ENCODE measurements at places on chromosomes 12 and 14.
A peak's percentile ranks its signal among the peaks of the same experiment; 100 is the strongest.

DNA sequence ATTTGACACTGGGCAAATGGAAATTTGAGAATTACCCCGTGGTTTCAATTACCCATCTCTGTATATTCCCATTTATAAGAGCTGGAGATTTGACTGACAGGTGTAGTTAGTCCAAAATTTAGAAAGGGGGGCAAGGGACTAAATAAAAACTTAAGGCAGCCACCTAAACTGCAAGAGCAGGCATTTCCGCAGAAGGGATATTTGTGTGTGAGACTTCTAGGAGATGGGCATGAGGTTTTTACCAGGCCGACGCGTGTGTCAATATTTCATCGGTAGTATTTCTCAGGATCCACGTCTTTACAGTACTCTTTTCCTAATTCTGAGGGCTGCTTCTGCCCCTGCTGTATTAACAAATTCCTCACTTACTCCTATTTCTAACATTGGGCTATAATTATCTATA is 1.4 kb downstream of the FAR2 start:
- no peak for DNase-seq

DNA sequence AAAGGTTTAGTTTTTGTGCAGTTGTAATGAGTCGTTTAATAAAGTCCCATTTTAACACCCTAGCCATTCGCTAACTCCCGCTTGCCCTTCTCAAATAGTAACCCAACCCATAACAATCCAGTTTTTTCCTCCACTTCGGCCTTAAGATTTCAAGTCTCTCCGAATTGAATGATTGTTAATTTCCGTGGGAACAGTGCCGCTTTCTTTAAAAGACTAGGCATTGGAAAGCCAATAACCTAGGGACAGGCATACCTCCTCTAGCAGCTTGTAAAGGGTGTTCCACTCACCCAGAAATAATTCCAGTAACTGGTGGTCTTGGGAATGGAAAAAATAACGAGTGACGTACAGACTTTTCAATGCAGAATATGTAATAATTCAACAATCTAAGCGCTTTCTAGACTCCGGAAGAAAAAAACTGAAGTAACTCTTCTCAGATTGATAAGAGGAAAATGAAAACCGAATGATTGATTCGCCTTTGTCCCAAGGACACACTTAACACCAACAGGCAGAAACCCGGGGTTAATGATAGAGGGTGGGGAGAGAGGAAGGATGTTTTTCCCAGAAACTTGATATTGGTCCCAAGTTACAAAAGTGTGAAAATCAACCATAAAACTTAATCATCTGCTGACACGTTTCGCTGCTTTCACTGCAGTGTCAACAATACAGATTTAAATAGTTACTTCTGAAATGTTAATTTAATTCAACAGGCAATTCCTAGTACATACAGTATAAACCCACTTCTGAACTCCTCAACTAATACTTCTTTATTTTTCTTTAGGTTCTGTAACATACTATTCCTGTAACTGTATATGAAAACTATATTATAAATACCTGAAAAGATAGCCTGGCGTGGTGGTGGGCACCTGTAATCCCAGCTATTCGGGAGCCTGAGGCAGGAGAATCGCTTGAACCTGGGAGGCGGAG is 1.0 kb upstream of the SINHCAF start:
- DNase-seq, result peak; percentile 80

GRCh38 chr14:82621881-82622450 is 1088.3 kb upstream of the SEL1L start:
- DNase-seq, result no peak

GRCh38 chr12:76876696-76877229 is 2.1 kb downstream of the CSRP2 start:
- DNase-seq, result no peak

DNA sequence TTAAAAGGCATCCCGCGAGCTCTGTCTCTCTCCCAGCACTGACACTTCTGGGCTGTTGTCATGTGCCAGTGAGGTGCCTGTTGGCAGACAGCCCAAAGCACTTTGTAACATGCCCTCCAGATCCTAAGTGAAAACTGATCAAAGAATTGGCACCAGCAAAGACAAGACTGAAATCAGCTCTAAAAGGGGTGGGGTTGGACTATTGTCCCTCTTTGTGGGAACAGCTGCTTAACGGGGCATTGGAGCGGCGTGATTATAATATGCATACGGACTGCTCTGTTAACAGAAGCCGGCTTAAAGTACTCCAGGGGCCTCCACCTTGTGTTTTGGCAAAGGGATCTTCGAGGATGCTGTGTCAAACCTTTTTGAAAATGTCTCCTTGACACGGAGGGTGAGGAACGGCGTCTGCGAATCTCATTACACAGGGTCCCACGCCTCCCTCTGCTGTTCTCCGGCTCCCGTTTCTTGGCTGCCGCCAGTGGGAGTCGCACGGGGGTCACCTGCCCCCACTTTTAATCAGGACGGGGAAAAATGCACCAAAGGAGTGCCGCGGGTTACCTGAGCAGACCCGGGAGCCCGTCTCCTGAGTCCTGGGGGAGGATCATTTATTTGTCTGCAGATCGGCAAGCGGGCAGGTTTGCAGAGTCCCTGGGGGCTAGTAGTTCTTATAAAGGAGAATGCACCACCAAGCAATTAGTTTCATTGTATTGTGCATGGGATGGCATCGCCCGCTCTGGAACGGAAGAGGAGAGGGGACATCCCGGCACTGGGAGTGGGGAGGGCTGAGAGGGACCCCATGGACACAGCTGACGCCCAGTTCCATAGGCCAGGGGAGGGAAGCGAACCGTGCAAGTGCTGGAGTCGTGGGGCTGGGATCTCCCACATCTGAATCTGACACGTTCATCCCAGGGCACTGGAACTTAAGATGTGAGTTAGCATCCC is 44.3 kb downstream of the SPRING1 start:
- DNase-seq, result no peak

- no peak for DNase-seq
These were observed 12.5 kb downstream of the TAMALIN start for GRCh38 chr12:52019113-52019770.

DNA sequence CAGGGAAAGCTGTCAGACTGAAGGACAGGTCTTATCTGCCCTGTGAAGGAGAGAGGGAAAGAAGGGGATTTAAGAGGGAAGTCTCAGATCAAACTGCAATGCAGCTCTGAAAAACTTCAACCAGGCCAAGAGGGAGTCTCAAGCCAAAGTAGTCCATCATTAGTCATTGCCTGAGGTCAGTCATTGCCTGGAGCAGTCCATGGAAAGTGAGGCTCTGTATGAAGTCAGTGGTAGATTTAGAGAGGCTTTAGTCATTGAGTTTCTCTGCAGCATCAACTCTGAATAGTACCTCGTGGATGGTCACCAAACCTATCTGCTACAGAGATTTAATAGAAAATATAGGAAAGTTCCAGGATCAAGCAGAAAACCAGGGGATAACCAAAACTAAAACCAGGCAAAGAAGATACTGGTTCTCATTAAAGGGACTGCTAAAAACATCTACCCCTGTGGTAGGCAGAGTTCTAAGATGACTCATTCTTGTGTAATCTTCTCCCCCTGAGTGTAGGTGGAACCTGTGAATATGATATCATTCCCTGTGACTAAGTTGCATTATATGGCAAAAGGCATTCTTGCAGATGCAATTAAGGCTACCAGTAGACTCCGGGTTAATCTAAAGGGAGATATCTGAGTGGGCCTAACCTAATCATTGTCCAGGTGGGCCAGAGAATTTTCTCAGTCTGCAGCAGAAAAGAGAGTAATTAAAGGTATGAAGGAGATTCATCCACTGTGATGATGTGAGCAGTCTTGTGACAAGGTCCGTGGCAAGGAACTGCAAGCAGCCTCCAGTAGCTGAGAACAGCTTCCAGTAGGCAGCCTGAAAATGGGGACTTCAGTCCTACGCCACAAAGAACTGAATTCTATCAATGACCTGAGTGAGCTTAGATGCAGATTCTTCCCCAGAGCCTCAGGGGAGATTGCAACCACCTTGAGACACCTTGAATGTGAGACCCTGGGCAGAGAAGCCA is 123.1 kb downstream of the GALC start:
- DNase-seq, result no peak

- no peak for DNase-seq
These were observed 11.9 kb downstream of the STYX start for GRCh38 chr14:52741865-52742264.

- DNase-seq, result no peak
These were observed 27.8 kb upstream of the SLC38A2 start for GRCh38 chr12:46400406-46400805.

DNA sequence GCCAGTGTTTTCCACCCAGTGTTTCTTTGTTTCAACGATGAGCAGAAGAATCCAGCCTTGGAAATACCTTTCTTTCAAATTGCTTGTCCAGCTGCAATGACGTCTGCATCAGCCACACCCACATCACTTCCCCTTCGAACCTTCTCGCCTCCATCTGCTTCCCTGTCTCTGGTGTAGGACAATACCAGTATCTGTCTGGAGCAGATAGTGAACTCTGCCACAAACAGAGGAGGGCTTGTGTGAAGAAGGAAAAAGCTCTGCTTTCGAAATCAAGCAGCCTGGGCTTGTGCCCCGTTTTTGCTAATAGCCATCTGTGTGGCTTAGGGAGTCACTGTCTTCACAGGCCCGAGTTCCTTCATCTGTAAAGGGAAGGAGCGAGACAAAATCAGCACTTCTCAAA is 415.4 kb downstream of the ZFP36L1 start:
- no peak for DNase-seq

DNA sequence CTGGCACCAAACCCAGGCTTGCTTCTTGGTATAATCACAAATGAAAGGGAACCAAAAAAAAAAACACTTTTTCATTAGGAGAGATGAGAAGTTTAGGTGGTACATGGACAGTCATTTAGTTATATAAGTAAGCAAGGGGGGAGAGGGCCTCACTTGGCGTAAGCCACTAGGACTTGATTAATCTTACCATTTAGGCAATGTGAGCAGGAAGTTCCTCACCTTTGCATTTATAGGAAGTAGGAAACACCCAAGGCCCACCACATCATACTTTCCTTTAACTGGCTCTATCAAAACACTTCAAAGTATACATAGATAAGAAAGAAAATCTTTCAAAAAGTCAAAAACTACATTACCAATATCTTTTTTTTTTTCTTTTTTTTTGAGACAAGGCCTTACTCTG is 6.7 kb upstream of the RPS6KA5 start:
- DNase-seq, result no peak

- DNase-seq, result no peak
These were observed 18.5 kb upstream of the PMCH start for GRCh38 chr12:102215992-102216691.

GRCh38 chr14:88563845-88564244 is 1.0 kb downstream of the ZC3H14 start:
- no peak for DNase-seq

- DNase-seq, result no peak
These were observed 29.2 kb downstream of the ACADS start for GRCh38 chr12:120754792-120755191.

GRCh38 chr12:51687614-51688013 is 96.6 kb downstream of the SCN8A start:
- DNase-seq, result no peak

DNA sequence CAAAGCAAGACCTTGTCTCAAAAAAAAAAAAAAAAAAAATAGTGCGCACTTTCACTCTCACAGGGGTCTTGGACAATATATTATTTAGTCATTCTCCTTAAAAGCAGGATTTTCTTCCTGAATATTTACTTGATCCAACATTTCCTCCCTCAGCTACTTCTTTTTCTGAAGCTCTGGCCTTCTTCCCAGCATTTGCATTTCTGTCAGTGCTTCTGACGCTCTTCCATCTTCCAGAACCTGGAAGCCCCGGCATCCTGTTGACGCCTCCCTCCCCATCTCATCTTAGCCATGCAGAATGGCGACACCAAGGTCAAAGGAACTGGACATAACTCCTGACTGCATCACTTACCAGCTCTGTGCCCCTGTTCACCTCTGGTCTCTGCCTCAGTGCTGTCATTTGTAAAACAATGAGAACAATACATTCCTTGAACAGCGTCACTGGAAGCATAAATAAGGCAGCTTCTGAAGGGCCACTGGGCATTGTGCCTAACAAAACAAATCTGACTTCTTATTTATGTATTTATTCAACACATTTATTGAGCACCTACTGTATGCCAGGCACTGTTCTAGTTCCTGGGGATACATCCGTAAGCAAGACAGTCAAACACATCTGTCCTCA is 90.9 kb upstream of the MDM1 start:
- DNase-seq, result no peak

DNA sequence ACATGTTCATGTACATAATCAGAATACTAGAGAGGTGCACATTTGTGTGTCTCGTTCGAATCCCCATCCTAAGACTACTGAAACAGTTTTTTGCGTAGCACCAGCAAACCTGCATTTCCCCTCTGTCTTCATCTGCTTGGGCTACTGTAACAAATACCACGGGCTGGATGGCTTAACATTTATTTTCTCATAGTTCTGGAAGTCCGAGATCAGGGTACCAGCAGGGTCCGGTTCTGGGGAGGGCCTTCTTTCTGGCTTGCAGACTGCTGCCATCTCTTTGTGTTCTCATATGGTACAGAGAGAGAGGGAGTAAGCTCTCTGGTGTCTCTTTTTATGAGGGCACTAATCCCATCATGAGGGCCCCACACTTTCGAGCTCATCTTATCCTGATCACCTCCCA is 30.6 kb downstream of the KLC1 start:
- DNase-seq, result no peak

DNA sequence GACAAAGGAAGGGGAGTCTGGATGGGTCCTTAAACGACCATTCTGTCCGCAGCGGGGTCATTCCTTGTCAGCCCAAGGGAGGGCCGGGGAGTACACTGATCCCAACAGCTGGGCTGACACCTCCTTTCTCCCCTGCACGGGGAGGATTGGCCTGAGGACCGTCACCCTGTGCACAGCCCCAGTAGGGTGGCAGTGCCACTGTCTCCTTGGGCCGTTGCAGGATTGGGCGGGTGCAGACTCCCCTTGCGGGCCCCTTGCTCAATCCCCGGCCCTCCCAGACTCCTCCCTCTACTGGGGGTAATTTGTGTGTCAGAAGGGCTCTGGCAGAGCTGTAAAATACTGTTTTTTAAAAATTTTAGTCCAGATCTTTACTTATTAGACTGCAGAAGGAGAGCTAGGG is 12.6 kb upstream of the AMN start:
- no peak for DNase-seq

GRCh38 chr12:19131025-19131444 is 1.5 kb downstream of the PLEKHA5 start:
- peak; percentile 58 for DNase-seq

DNA sequence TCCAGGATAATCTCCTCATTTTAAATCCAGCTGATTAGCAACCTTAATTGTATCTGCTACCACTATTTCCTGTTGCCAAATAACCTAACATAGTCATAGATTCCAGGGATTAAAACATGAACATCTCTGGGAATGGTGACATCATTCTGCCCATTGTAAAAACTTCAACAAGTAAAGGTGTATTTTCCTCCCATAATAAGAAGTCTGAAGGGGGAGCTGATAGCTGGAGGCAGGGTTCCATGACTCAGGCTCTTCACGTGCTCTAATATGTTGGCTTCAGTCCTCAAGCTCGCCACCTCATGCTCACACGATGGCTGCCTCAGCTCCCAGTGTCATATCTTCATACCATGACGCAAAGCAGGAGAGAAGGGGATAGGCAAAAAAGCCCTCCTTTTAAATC is 172.0 kb upstream of the VASH1 start:
- DNase-seq, result no peak

All from renal pelvis (tissue), 12 donors.